ENCODE measurements at places on chromosomes 6 and 20. TPM values are rescaled to one million over a fixed set of nuclear protein-coding genes. Genes with fewer than 3 reads are reported as not detected.

Gene AVP
- total RNA-seq = not detected

Gene TRIM10
- total RNA-seq = not detected

Gene WASF1
- total RNA-seq = 12.9 TPM

Gene ECT2L
- not detected for total RNA-seq

Gene OPRL1
- total RNA-seq = 0.23 TPM

Gene TRIM15
- not detected for total RNA-seq

Gene SOX18
- total RNA-seq = 0.19 TPM

Gene SLC26A8
- total RNA-seq = not detected

Gene VEGFA
- total RNA-seq = 55.6 TPM

Gene RAD21L1
- total RNA-seq = not detected

Gene KHDC1L
- total RNA-seq = not detected

Gene RWDD2A
- total RNA-seq = 1.6 TPM

Gene TMEM244
- total RNA-seq = not detected

Gene SLC22A7
- not detected for total RNA-seq

Gene EYA4
- total RNA-seq = 33.7 TPM

Gene SMLR1
- not detected for total RNA-seq

Gene NAPB
- total RNA-seq = 3.1 TPM

Gene HLA-DQB1
- total RNA-seq = not detected

Gene MARCKS
- 52.2 TPM for total RNA-seq

Gene SALL4
- not detected for total RNA-seq

Gene MRPS18B
- total RNA-seq = 141 TPM

Gene PSMB9
- total RNA-seq = 120 TPM

Gene DNAH8
- not detected for total RNA-seq

Gene VGLL2
- total RNA-seq = 0.50 TPM

Gene ROMO1
- total RNA-seq = 407 TPM

Gene OR2J3
- total RNA-seq = not detected

Gene UBE2C
- total RNA-seq = 288 TPM

Gene TRIM40
- not detected for total RNA-seq

Gene THBS2
- total RNA-seq = 0.19 TPM

Gene CGA
- total RNA-seq = not detected

Gene POU5F1
- total RNA-seq = not detected

Gene SRSF12
- not detected for total RNA-seq
